Chondrocyte (in vitro differentiated cells): ENCODE measurements at places on chromosomes 3 and 15. TPM values are rescaled to one million over a fixed set of nuclear protein-coding genes. Genes with fewer than 3 reads are reported as not detected.

- no peak for DNase-seq
- H3K36me3 ChIP-seq, result peaks cover 3% of the 10 kb centered on the region
- peaks cover 12% of the 10 kb centered on the region for H3K4me1 ChIP-seq
- H3K4me3 ChIP-seq, result no peak overlapping the region
- H3K27me3 ChIP-seq, result no peaks in the 10 kb centered on the region
- H3K27ac ChIP-seq, result no peak overlapping the region
Observed at GRCh38 chr15:64930019-64930652, 18.4 kb downstream of the ANKDD1A start.

- peaks cover 35% of the 10 kb centered on the region for H3K27me3 ChIP-seq
- no peaks in the 10 kb centered on the region for H3K36me3 ChIP-seq
- DNase-seq, result no peak
- no peaks in the 10 kb centered on the region for H3K4me1 ChIP-seq
Observed at GRCh38 chr3:39216176-39216790, 23.9 kb upstream of the XIRP1 start.

GRCh38 chr3:174536319-174536718, 322.8 kb upstream of the NAALADL2 start:
- H3K4me3 ChIP-seq, result no peak overlapping the region
- no peak overlapping the region for H3K27ac ChIP-seq
- H3K36me3 ChIP-seq, result no peaks in the 10 kb centered on the region
- H3K4me1 ChIP-seq, result peaks cover 10% of the 10 kb centered on the region

Gene FOXB1
- not detected in 3 replicates for total RNA-seq

Gene CCDC54
- not detected in 3 replicates for total RNA-seq

Gene ATP10A
- 160 to 190 TPM (median 163 TPM) in 3 replicates for total RNA-seq

Gene GXYLT2
- total RNA-seq, result 93.0 to 140 TPM (median 99.3 TPM) in 3 replicates

Gene TMC3
- not detected in 3 replicates for total RNA-seq
